ENCODE measurements at places on chromosomes 12 and 14.

- no peak for DNase-seq
These were observed 23.3 kb downstream of the PAX9 start for GRCh38 chr14:36684946-36685345.

- no peak for DNase-seq
These were observed 6.5 kb downstream of the USP44 start for GRCh38 chr12:95544756-95545155.

GRCh38 chr12:72201457-72201856 is 70.7 kb upstream of the TRHDE start:
- no peak for DNase-seq

DNA sequence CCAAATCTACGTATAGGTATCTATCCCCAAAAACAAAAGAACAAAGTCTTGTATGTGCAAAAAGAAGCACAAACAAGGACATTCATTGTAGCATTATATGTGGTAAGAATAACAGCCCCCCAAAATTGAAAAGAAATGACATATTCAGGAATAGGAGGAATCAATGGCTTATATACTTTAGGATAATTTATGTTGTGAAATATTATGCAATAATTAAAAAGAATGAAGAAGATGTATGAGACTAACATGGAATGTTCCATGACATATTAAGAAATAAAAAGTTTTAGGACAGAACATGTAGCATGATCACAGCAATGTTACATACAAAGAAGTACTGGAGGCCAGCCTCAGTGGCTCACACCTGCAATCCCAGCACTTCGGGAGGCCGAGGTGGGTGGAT is 9.1 kb downstream of the SMCO2 start:
- no peak for DNase-seq

GRCh38 chr12:88388566-88389540 is 191.4 kb downstream of the KITLG start:
- no peak for DNase-seq

Measured in C1 segment of cervical spinal cord (tissue), 14 donors.